ENCODE measurements at places on chromosomes 5 and 9.

DNA sequence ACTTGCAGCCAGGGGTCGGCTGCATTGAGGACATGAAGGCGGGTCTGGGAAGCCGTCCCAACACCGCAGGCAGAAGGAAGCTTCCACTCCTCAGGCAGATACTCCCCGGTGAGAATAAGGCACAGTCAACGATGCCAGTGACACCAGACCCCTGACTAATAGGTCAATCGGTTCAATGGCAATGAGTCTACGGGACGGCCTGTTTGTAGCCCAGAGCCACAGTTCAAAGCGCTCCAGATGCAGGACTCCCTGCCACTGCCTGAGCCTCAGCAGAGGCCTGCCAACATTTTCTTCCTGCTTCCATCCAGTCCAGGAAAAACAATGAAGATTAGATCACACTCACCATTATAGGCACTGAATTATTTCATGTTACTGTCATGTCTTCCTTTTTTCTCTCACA is 84.5 kb upstream of the SIMC1 start:
- DNase-seq: no peak

DNA sequence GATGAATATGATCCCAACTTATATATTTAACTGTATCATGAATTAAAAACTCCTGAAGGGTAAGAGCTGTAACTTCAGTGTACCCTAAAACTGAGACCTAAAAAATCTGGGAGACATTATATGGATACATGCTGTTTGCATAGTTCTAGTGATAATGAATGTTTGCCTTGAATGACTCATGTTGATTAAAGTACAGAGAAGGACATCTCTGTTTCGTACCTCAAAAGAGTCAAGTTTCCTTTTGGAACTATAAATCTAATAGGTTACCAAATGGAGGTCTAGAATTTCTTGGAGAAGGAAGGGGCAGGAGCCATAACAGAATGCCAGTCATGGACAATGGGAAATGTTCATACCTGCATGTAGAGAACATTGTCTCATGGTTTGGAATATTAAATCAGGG is 168.1 kb downstream of the SNCAIP start:
- no peak for DNase-seq

DNA sequence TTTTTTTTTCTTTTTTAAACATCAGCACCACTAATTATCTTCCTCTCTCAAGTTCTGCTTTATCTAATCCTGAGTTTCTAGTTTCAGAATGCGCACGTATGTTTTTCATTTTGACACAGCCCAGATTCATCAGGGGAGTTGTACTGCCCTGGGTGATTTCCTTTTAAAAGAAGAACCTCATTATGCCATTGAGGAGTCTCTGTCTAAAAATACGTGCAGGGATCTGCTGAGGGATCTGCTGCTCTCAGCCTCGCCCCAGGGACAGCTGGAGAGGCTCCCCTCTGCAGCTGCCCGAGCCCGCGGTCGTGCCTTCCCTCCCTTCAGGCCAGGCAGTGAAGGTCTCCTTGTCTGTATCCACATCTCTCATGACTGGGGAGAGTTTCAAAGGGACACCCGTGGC is 273.1 kb downstream of the ARHGEF28 start:
- no peak for DNase-seq

DNA sequence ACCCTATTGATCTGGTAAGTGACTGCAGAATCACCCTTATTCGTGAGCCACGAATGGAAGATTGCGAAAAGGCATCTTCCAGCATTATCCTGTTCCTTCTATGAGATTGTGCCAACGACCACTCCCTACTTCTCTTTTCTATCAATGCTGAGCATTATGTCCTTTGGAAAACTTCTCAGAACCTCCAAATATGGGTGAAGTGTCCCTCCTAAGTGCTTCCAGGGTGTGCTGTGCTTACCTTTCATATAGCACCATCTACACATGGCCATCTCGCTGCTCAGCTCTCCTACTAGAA is 14.7 kb upstream of the LCP2 start:
- DNase-seq: no peak

DNA sequence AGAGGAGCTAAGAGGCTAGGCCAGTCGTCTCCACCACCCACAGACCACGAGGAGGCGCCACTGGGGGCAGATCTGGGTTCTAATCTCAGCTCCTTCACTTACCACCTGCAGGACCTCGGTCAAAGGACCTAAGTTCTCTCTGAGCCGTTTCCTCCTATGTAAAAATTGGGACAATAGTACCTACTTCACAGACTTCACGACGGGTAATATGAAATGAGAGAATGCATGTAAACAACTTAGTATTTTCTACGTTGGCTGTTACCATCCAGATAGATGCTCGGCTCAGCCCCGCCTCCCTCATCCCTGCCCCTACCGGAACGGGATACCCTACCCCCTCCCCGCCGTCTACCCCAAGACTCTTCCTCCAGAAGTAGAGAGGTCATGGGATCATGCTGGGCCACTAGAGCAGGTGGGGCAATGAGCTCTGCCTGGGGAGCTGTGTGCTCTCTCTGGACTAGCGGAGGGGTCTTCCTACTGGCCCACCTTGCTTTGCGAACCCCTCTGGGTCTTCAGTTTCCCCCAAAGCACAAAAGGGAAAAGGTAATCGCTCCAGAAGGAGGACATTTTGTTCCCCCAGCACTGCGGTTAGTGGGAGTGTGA is 541 bp downstream of the GNPDA1 start:
- DNase-seq: no peak

DNA sequence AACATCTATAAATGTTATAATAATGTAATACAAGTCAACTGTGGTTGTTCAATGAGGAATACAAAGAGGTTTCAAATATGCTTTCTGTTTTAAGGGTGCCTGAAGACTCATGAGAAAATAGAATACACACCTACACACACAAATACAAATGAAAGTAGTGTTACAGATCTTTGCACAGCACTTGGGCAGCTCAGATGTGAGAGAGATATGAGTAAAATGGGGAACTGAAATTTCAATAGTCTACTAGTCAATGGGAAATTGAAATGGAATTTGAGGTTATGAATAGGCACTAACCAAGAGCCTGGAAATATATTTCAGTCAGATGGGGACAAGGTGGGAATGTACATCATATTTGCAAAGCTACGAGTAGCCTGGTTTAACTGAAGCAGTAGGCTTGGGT is 96.6 kb downstream of the ISL1 start:
- DNase-seq: no peak

DNA sequence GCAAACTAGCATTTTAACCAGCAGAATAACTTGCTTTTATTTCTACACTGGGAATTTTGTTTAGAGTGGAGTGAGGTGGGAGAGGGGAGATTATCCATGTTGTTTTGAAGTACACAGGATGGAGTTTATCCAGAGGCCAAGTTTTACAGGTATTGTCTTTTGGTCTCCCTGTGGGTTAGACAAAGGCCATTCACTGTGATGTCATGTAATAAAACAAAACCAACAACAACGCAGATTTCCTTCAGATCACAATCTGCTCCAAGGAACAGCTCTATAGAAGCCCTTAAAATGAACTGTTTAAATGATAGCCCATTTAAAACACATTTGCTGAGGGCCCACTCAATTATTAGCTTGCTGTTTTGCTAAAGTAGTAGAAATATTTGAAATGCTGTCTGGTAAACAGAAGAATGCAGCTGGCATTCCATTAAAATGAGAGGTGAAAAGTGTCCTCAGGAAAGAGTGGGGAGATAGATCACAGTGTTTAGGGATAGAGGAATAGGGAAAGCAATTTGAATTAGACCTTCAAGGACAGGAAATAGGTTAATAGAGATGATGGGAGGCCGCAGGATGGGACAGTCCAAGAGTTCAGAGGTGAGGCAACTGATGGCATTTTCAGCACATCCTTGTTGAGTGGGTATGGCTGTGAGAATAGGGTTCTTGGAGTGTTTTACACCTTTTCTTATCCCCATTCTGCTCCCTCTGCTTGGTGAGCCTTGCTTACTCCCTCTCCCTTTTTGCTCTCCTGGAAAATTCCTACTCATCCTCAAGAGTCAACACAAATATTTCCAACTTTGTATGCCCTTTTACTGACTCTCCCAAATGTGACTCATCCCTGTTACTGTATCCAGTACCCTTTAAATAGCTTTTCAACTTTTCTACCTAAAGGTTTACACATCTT is 140.1 kb upstream of the NR3C1 start:
- no peak for DNase-seq

DNA sequence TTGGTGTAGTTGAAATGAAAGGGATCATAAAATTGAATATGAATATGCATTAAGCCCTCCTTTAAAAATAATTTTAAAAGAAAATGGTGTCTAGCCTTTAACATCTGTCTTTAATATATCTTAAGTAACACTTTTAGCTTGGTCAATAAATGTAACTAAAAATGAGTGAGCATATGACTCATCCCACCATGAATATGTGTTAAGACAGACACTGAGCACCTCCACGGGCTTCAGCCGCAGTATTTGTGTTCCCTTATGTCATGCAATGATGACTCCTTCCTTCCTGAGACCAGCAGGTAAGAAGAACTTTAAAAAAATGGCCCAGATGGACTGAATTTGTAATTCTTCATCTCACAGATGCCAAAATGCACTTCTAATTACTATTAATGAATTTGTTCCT is 563.2 kb downstream of the NR2F1-AS1 start:
- DNase-seq: no peak

- no peak for DNase-seq
Observed at GRCh38 chr5:147809830-147810666, 21.4 kb downstream of the SPINK1 start.

GRCh38 chr5:36656556-36656955 is 50.1 kb downstream of the SLC1A3 start:
- no peak for DNase-seq

DNA sequence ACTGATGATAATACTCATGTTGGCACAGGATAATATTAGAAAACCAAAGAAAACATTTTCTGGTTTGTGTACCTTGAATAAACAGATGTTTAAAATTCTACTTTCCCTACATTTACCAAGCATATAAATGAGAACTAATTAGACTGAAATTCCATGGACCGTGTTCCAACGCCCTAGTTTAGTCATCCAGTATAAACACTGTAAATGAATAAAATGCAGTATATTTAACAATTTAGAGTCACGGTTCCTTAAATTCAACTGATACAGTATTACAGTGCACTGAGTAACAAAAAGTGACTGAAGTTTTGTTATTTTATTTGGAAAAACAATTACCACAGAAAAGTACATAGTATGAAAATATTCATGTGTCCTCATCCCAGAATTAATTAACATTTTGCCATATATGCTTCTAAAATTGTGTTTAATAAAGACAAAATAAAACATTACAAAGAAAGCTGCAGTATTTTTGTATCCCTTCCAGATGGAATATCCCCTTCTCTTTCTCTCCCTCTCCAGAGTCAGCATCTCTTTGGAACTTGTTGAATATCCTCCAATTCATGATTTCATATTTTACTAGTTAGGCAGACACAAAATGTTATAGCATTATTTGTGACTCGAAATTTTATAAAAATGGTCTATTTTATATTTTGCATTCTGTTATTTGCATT is 112.5 kb downstream of the HMHB1 start:
- no peak for DNase-seq

- no peak for DNase-seq
Observed at GRCh38 chr9:14031060-14031414, 282.9 kb downstream of the NFIB start.

GRCh38 chr9:114799441-114799840 is 6.4 kb downstream of the TNFSF15 start:
- DNase-seq: no peak

GRCh38 chr5:112583166-112583565 is 154.5 kb upstream of the APC start:
- DNase-seq: no peak

DNA sequence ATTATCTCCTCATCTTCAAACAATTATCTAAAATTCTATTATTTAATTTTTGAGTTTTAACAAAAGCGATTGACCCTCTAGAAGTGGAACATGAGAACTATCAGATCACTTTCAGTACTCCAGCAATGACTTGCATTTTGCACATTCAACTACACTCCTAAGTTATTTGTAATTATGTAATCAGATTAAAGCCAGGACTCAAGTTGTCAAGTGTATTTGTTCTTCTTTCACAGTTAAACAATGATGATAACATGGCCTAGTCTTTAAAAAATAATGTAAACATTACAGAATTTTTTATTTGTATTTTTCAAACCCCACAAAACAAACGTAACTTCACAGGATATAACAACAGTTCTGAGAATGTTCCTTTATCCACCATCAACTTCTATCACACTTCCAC is 2148.9 kb upstream of the ACO1 start:
- DNase-seq: no peak

GRCh38 chr5:146368137-146368536 is 29.5 kb downstream of the POU4F3 start:
- DNase-seq: no peak

DNA sequence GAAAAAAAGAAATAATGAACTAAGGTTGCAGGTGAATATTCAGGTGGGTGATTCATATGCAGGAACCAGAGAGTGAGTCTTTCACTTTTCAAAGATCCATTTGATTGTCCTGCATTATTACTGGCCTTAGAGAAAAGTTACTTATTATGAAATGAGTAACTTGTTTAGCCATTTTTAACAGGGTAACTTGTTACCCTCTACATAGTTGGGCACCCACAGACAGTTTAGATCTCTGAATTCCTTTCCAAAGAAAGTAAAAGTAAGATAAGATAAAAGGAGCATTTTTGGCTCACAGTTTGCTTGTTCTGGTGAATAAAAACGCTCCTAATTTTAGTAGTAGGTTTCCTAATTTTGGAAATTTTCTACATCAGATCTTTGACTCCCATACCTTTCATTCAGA is 54.1 kb upstream of the DAB2 start:
- DNase-seq: no peak

GRCh38 chr5:139641116-139642080 is 6.8 kb upstream of the CXXC5 start:
- no peak for DNase-seq

DNA sequence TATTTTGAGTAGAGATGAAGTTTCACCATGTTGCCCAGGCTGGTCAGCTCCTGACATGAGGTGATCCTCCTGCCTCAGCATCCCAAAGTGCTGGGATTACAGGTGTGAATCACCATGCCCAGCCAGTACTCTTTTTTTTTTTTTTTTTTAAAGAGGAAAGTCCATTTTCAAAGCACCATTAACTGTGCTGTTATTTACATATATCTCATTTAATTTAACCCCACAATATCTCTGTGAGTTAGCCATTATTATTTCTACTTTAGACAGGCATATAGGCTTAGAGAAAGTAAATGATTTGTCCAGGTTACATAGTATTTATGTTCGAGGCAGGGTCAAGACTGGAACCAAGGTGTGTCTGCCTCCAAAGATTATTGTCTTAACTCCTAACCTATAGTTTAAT is 50.7 kb downstream of the ATG10 start:
- no peak for DNase-seq

DNA sequence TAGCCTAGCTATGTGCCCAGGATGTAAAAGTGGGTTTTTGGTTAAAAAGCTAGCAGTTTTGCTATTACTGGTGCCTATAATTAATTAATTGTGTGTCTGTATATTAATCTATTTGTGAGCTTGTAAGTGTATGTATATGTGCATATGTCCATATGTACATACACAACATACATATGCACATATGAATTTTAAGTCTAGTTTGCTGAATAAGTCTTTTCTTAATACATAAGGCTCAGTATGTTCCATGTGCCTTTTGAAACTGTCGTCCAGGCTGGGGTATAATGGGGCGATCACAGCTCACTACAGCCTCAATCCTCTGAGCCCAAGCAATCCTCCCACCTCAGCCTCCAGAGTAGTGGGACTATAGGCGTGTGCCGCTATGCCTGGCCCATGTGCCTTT is 10.1 kb downstream of the SH3GL2 start:
- no peak for DNase-seq

Data from renal cortex interstitium (tissue), 15 donors.